Activated T-cell treated with anti-CD3 and anti-CD28 coated beads for 1 hour (primary cell): ENCODE measurements at places on chromosomes 5 and 9.

GRCh38 chr5:42840269-42840668 is 28.6 kb upstream of the SELENOP start:
- no peak for DNase-seq

- no peak for DNase-seq
These were observed 17.4 kb upstream of the PITX1 start for GRCh38 chr5:135051399-135051798.

GRCh38 chr9:17614903-17615302 is 36.0 kb downstream of the SH3GL2 start:
- DNase-seq: no peak

GRCh38 chr5:159092332-159092687 is 7.4 kb downstream of the EBF1 start:
- DNase-seq: no peak

DNA sequence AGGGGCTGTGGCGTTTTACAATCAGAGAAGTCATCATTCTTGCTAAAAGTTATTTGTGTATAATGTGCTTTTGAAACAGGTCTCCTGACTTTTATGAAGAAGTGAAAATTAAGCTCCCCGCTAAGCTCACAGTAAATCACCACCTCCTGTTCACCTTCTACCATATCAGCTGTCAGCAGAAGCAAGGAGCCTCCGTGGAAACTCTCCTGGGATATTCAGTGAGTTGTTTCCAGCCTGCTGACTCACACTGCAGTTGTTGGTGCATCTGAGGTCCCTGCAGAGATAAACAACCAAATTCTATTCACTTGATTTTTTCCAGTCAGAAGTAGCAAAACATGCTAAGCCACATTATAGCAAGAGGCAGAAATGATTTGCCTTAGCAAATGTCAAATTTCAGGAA is 156.7 kb downstream of the DOCK8 start:
- no peak for DNase-seq

DNA sequence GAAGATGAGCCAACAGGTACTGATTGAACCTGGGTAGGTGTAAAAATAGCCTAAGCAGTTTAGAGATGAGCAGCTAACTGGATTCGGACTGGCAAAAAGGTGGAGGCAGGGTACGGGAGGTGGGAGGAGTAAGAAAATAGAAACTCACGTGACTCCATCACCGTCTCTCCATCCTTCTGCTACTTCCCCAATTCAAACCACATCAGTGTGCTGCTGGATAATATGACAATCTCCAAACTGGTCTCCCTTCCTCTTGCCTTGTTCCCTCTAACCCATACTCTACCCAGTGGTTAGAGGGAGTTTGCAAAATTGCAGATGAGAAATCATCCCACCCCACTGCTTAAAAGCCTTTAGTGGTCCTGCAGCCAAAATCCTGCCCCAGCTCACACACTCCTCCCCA is 42.7 kb downstream of the RIGI start:
- no peak for DNase-seq

GRCh38 chr9:105305856-105306255 is 61.4 kb downstream of the SLC44A1 start:
- no peak for DNase-seq

- DNase-seq: no peak
These were observed 272.9 kb upstream of the PTGER4 start for GRCh38 chr5:40406741-40407211.
